ENCODE measurements at places on chromosomes 2 and 18. TPM values are rescaled to one million over a fixed set of nuclear protein-coding genes. Genes with fewer than 3 reads are reported as not detected.

GRCh38 chr2:111039628-111040383 is 80.9 kb upstream of the BCL2L11 start:
- DNase-seq, result no peak

DNA sequence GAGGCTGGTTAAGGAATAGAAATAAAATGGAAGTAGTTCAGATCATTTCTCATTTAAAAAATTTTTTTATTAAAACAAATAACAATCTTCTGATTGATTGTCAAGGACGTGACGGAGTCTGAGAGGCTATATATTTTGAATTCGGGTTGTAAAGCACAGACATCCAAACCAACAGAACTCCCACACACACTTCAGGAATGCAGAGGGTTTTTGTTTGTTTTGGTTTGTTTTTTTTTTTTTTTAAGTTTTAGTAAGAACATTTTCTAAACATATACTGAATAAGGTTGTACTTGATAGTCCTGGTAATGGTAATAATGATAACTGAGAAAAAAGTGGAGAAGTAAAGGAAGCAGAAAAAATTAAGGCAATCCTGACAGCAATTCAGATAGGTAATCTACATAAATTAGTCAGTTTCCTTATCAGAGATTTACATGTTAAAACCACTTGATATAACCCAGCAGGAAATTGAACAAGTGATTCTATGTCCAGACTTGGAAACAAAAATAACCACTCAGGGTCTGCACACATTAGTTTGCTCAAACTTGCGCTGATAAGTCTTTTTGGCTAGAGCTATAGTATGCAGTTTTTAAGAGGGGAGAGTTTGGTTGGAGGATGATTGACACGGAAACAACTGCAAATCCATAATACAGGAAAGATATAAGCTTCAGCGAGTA is 51.5 kb upstream of the CTAGE1 start:
- no peak for DNase-seq

GRCh38 chr2:156147594-156148330 is 184.8 kb downstream of the NR4A2 start:
- DNase-seq, result no peak

PASK gene
- 68.5 TPM for total RNA-seq

Measured in activated naive CD8-positive, alpha-beta T cell treated with anti-CD3 and anti-CD28 coated beads for 36 hours (primary cell).